ENCODE measurements at places on chromosomes 12 and 14.

DNA sequence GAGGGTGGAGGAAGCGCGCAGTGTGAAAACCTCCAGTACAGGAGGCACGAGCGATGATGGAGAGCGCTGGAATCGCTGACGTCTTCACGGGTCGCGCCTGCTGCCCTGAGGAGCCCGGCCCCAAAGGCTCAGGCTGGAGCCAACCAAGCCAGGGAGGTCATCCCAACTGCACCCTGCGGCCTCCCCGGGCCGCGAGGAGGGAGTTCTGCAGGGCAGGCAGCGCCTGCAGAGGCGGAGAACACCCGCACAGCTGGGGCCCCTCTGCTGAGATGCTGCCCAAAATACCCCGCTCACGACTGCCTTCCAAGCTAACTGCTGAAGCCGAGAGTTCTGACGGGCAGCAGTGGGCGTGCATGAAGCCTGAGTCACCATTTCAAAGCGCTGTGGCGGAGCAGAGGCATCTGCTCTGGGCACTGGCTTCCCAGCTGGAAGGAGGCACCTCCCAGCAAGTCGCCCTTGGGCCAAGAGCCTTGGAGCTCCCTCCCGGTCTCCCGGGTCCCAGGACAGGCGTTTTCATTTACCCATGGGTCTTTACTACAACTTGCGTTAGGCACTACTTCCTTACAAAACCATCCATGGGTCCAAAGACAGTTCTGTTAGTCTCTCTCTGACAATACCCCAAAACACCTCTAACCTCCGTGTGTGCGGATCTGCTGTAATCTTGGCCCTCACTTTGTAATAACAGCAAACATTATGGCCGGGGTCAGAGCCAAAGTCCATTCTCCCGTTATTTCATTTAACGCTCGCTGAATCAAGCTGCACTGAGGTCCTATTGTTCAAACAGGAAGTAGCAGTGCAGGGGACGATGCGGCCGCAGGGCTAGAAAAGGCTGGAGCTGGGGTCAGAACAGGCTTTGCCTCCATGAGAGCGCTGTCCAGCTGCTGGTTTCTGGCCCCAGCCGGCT is 60.1 kb upstream of the RIMBP2 start:
- peak; percentile 91 for DNase-seq

DNA sequence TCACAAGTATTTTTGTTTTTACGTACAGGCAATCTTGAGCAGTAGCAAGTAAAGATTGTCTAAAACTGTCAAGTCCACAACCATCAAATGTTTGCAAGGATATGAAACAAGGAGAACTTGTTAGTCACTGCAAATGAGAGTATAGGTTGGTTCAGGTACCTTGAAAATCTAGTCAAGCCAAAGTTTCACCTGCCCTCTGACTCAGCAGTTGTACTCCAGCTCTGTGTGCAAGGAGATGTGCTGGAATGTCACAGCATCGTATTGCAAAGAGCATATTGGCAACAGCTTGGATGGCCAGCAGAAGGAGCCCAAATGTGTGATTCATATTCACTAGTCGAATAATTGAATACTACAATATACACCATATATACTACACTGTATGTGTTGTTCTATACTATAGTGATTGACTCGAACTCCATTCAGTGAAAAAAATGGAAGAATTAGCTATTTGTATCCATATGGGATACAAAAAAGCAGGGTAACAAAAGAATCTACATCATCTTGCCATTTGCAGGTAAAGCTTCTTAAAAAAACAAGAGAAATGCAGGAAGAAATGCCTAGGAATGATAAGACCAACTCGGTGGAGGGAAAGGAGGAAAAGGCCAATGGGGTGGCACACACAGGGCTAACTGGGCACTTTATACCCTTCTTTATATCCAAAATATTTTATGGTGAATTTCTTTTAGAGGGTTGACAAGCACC is 44.0 kb downstream of the EID3 start:
- no peak for DNase-seq

GRCh38 chr12:85781766-85782165 is 54.4 kb downstream of the RASSF9 start:
- no peak for DNase-seq

GRCh38 chr14:102857444-102857843 is 65.0 kb upstream of the AMN start:
- no peak for DNase-seq

DNA sequence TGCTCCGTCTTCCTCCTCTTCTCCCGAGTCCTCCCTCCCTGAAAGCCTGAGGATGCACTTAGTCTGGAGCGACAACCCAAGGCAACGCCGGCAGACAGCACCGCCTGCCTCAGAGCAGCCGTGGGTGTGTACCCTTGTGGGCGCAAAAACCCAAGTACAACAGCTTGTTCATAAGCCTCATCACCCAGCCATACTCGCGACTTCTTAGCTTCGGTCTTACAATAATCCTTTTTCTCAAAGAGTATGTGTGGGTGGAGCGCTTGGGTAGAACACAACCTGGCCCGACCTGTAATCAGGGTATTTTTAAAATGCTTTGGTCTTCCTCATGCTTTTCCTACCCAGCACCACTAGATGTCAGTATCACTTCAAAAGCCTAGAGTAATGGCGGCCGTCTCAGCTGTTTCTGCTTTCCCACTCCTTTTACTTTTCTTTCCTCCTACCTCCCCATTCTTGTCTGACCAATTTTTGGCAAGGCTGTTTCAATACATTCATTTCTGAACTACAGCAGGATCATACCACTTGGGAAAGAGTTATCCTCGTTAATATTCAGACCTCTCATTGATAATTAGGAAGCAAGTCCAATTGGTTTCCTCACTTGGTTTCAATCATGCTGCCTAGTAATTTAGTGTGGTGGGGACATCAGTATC is 198.9 kb downstream of the EPS8 start:
- peak; percentile 73 for DNase-seq

- DNase-seq: peak; percentile 45
Measured at GRCh38 chr14:53613404-53614253, 343.0 kb downstream of the BMP4 start.

GRCh38 chr12:106498056-106498455 is 84.7 kb upstream of the RFX4 start:
- no peak for DNase-seq

- DNase-seq: no peak
Measured at GRCh38 chr14:47763188-47763854, 87.9 kb upstream of the MDGA2 start.

DNA sequence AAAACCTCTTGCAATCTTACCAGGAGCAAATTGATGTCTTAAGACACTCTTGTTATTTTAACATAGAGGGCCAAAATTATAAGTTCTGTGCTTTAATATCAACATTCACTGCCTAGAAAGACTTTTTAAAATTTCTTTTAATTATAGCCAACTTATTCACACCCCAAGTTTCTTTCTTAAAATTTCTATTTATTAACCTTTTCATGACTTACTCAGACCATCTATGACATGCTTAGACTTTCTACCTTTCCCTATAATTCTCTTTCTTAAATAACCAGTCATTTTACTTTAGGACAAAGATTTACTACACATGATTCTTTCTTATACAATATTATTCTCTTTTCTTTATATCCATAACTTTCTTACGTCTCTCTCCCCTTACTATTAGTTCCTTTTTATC is 220.4 kb downstream of the NUBPL start:
- DNase-seq: peak; percentile 8

DNA sequence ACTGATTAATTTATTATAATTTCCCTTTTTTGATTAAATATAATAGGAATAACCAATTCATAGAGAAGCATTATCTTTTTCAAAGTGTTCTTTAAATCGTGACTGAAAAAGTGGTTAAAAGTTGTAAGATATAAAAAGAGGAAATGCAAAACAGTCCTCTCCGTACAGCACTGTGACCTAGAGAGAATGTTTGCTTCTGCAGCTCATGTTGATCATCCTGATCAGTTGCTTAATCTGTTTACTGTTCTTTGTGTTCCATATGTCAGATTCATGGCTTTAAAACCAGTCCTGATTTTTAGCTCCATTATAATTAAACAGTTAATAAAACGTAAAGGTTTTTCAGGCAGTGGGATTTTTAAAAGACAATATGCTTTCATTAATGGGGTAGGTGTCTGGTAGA is 4.7 kb downstream of the TTC8 start:
- DNase-seq: no peak

GRCh38 chr12:3630621-3631271 is 122.2 kb downstream of the CRACR2A start:
- DNase-seq: no peak

DNA sequence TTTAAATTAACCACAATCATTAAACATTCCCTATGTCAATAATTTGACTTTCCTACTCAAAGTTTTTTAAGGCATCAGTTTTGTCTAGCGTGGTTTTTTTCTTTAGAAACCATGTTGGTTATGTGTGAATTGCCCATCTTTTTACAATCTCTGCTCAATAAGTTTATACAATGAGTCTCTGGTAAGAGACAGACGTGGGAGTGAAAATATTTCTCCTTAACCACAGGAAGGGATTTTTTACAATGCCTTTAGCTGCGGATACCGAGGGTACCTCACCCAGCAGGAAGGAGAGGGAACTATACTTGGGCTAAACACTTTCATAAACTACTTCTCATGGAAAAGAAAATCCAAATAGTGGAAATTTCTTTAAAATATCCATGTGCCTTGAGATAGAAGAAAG is 191.4 kb upstream of the BCL2L14 start:
- DNase-seq: peak; percentile 63

DNA sequence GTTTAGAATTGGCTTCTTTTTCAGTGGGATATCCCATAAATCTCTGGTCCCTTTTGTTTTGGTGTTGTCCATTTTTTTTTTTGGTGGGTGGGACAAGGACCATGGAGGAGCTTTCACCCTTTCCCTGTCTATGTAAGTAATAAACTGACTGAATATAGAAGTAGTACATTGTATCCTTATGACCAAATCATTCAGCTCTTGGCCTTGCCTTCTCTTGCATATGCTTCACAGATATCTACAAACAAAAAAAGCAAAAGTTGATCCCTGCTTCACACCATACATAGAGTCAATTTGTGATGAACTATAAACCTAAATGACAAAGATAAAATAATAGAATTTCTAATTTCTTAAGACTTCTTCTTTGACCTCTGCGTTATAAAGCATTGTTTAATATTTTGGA is 59.8 kb downstream of the SIX1 start:
- no peak for DNase-seq

GRCh38 chr12:60176891-60177290 is 581.1 kb downstream of the SLC16A7 start:
- no peak for DNase-seq

DNA sequence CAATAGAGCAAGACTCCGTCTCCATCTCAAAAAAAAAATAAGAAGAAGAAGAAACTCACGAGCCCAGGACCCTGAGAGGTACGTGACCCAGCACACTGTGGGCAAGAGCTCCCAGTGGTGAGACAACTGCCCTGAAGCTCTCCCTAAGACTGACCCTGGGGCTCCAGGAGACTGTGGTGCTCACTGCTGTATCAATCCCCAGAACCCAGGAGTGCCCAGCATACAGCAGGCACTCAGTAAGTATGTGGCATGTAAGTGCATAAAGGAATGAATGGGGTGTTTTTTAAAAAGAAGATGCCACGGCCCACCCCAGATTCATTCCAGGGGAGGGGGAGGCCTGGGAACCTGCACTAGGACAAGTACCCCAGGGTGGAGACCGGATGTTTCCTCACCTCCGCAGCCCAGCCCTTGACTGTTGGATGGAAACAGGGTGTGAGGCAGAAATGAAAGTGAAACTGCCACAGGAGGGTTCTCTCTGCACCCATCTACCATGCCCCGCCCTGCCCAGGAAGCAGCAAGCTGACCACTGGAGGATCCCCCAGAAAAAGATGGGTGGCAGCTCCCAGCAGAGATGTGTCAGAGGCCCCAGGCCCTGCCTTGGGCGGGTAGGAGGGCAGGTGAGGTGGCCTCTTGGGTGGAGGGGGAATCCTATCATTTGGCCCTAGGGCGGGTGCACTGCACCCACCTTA is 12.2 kb downstream of the ITPK1 start:
- peak; percentile 55 for DNase-seq

All from EL (cell line).